Left cardiac atrium (tissue), 4 donors: ENCODE measurements at places on chromosomes 6 and 20.
A peak's percentile ranks its signal among the peaks of the same experiment; 100 is the strongest.

DNA sequence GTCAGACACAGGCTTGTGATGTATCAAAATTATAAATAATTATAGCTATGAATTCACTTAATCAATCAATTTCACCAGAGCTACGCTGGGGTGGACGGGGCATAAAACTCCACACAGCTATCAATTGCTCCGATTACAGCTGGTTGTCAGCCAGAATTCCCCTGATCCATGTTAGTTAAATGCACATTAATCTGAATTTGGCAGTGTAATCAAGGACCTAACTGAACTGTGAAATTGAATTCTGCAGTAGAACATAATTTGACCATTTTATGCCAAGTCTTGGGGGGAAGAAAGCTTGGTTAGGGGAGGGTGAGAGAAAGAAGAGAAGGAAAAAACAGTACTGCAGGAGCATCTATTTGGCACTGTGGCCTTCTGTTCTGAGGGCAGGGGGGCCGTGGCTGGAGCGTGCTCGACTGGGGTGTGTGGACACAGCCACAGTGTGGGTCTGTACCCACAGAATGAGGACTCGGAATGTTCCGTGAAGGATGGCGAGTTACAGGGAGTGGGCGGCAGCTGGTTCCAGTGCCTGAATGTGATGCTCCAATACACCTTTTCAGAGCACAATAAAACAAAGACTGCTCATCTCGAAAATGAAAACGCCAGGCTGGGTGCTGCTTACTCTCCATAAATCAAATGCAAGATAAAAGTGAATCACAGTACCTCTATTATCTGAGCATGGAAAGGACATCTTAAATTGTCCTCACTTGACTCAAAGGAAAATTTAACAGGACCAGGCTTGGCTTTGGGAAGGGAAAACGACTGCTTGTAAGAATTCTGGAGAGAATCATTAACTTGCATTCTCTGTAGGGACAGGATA, 59.2 kb downstream of the LAMP5 start:
- no peak for DNase-seq

GRCh38 chr6:38326837-38327236, 312.9 kb downstream of the BTBD9 start:
- no peak for DNase-seq

- DNase-seq: no peak
Observed at GRCh38 chr6:166836785-166837718, 119.3 kb downstream of the RNASET2 start.

GRCh38 chr6:11767978-11768756, 10.4 kb downstream of the ADTRP start:
- no peak for DNase-seq

- DNase-seq: no peak
Observed at GRCh38 chr6:148650941-148651505, 95.8 kb upstream of the UST start.

DNA sequence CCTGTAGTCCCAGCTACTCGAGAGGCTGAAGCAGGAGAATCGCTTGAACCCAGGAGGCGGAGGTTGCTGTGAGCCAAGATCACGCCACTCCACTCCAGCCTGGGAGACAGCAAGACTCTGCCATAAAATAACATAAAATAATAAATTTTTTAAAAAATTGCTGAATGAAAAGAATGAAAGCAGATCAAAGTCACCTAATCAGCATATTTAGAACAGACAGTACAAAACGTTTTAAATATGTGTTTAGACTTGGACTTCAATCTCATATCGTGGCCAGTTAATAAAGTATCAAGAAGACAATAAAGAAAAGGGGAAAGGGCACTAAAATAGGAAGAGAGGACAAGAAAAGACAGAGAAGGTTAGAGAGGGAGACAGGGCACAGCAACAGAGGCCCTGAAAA, 74.6 kb downstream of the EPM2A start:
- no peak for DNase-seq

GRCh38 chr6:95660544-95660943, 83.2 kb downstream of the MANEA start:
- no peak for DNase-seq

GRCh38 chr6:34414999-34415858, 10.6 kb downstream of the RPS10 start:
- DNase-seq: peak; percentile 57

DNA sequence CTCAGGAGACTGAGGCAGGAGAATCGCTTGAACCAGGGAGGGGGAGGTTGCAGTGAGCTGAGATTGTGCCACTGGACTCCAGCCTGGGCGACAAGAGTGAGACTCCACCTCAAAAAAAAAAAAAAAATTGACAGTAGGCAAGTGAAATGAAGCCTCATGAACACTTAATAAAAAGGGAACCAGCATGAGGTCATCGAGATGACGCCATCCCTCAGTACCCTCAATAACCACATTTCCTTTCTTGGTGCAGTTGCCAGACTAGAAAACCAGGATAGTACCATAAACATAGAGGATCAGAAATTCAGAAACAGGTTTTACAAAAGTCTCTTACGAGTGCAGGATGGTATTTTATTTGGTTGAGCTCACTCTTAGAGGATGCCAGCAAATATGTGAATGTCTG, 584.1 kb downstream of the MAFB start:
- DNase-seq: no peak

GRCh38 chr6:56076033-56076432, 171.3 kb downstream of the COL21A1 start:
- DNase-seq: no peak
